ENCODE measurements at places on chromosomes 12 and 14.

- no peak for DNase-seq
Measured at GRCh38 chr12:6638305-6638704, 2.5 kb upstream of the LPAR5 start.

DNA sequence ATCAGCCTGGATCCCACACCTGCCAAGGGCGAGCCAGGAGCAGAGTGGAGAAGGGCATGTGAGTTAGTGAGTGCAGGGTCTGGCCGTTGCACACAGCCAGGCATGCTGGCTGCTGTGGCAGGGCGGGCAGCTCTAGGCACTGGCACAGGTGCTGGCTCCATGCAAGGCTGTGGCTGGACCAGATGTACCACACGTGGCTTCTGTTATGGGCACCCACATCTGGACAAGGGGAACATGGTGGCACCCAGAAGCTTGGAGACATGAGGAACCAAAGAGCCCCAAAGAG lies 20.1 kb downstream of the SERPINA3 start:
- DNase-seq = no peak

GRCh38 chr12:65392491-65392890 lies 114.0 kb downstream of the MSRB3 start:
- DNase-seq = no peak

GRCh38 chr12:29970501-29970900 lies 186.8 kb upstream of the TMTC1 start:
- DNase-seq = no peak

GRCh38 chr12:121578230-121579189 lies 2.3 kb downstream of the KDM2B start:
- DNase-seq = no peak

GRCh38 chr14:66493750-66494149 lies 7.6 kb downstream of the CCDC196 start:
- DNase-seq = no peak

GRCh38 chr12:110907583-110907982 lies 12.8 kb downstream of the MYL2 start:
- DNase-seq = no peak

GRCh38 chr12:3727354-3727753 lies 25.6 kb downstream of the CRACR2A start:
- no peak for DNase-seq

GRCh38 chr12:52929538-52929937 lies 19.4 kb upstream of the KRT18 start:
- DNase-seq = no peak

DNA sequence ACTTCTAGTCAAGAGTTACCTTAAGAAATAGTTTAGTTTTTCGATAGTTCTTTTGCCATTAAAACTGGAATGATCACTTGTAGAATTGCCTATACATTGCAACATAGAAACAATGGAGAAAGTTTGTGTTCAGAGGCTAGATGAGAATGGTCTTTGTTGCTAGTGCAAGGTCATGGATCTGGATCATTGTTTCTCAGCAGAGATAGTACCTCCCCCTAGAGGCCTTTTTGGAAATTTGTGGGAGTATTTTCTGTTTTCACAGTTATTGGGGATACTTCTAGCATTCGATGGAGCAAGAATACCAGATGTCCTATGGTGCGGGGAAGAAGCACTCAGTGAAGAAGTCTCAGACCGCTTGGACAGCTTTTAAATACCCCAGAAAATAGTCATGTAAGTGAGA lies 138.8 kb upstream of the HMGA2 start:
- no peak for DNase-seq

DNA sequence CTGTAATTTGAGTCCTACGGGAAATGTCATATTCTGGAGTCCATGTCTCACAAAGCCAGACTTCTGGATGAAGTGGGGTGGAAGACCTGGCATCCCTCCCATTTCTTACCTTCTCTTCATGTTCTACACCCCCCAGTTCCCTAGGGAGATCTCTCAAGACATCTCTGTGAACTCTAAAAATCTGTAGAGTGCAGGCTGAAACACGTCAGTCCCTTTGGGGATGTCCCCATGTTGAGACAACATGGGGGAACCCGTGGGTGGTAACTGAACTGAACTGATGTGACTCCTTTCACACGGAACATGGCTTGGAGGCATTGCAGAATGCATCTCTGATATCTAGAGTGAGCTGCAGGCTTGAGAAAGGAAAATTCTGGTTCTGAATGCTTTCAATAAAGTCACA lies 15.2 kb downstream of the SERPINA12 start:
- no peak for DNase-seq

- no peak for DNase-seq
Measured at GRCh38 chr14:34059925-34060650, 109.2 kb upstream of the EGLN3 start.

DNA sequence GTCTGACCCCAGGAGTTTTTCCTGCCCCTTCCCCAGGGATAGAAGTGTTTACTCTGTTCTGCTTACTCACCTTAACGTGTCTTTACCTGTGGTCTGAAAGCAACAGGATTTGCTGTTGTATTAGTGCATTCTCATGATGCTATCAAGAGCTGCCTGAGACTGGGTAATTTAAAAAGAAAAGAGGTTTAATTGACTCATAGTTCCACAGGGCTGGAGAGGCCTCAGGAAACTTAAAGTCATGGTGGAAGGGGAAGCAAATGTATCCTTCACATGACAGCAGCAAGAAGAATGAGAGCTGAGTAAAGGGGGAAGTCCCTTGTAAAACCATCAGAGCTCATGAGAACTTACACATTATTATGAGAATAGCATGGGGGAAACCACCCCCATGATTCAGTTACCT lies 240.4 kb downstream of the SNAPC1 start:
- DNase-seq = no peak

- no peak for DNase-seq
Measured at GRCh38 chr12:28242129-28242495, 51.9 kb downstream of the CCDC91 start.

DNA sequence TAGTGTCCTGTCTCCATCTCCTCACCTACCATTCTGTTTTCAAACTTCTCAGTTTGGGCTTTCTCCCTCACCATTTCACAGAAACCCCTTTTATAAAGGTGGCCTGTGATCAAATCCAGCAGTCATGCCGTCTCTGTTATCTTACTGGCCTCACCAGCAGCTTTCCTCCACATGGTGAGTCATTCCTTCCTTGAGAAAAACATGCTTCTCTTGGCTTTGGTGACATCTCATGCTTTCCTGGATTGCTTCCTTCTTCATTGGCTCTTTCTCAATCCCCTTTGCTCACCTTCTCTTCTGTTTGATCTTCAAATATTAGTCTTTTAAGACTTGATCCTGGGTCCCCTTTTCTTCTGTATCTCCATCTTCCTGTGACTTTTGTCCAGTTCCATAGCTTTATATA lies 164.9 kb downstream of the ANO4 start:
- DNase-seq = no peak

DNA sequence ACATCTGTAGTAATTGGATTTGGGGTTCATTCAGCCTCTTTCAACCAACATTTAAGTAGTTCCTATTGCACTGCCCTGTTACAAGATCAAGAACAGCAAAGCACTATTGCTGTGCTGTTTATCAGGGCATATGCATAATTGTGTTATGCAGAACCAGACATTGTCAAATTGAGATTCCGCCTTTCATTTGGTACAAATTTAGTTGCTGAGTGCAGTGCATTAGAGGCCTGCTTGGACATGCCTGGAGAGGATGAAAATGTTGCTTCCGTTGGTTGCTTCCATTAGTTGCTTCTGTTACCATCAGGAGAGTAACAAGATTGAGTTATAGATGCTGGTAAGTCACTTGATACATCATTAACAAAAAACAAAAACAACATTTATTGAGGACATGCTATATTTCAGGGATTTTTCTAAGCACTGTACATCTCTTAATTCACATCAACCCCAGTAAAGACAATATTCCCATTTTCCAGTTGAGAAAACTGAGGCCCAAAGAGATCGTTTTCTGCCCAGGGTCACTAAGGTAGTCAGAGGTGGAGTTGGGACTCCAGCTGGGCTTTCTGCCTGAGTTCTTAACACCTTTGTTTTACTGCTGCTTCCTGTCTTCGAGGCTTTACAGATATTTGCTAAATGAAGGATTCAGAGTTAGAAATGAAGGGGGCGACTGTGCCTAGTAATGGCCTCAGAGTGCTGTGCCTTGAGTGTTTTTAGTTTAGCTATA lies 79.3 kb downstream of the PPP2R5C start:
- DNase-seq = no peak

- DNase-seq = no peak
Measured at GRCh38 chr12:6962285-6963015, 8.0 kb downstream of the PHB2 start.

- no peak for DNase-seq
Measured at GRCh38 chr12:131939007-131939406, 9.9 kb downstream of the PUS1 start.

- DNase-seq = no peak
Measured at GRCh38 chr12:75599061-75599460, 87.7 kb upstream of the KRR1 start.

DNA sequence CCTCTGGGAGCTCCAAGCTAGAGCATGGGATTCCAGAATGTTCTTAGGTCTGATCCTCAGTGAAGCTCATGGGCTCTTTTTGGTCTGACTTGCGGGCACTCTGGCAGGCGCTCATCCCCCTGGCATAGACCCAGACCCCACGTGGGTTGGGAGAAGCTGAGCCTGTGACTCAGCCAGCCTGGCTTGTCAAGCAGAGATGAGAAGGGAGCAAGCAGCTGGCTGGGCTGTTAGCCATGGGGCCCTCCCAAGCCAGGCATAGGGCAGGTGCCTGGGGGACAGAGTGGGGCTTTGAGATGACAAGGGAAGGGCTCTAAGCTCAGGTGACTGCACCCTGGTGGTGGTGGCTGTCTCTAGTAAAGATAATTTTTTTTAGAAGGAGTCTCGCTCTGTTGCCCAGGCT lies 80.3 kb upstream of the NOS1 start:
- no peak for DNase-seq

GRCh38 chr12:4911316-4911994 lies 1.8 kb downstream of the KCNA1 start:
- no peak for DNase-seq

GRCh38 chr14:29643433-29644211 lies 284.0 kb downstream of the PRKD1 start:
- DNase-seq = no peak

DNA sequence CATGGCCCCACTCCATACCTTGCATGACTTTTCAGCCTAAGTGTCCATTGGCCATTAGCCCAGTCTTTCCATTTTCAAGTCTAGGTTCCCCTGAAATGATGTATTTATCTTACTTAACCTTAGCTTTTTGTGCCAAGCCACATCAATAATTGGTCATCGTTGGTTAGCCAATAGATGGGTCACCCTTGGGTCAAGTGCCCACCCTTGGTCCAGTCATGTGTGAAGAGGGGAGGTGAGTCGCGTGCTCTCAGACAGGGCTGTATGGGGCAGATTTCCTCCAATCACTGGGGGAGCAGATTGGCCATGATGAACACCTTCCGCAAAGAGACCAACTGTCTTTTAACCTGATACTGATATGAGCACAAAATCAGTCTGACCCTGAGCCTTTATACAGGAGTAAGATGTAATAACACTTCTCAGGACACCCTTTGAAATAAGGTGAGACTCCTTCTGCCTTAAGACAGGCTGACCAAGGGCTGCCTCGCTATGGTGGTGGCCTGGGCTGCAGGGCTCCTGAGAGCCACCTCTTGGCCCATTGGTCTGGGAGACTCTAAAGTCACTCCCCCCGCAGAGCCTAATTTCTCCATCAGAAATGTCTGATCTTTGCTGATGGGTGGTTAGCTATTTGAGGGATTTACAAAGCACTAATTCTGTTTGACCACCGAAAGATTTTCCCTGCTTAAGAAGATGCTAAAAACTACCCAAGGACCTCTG lies 143.2 kb downstream of the ZFP36L1 start:
- no peak for DNase-seq

GRCh38 chr14:61472011-61472672 lies 150.8 kb downstream of the PRKCH start:
- no peak for DNase-seq

DNA sequence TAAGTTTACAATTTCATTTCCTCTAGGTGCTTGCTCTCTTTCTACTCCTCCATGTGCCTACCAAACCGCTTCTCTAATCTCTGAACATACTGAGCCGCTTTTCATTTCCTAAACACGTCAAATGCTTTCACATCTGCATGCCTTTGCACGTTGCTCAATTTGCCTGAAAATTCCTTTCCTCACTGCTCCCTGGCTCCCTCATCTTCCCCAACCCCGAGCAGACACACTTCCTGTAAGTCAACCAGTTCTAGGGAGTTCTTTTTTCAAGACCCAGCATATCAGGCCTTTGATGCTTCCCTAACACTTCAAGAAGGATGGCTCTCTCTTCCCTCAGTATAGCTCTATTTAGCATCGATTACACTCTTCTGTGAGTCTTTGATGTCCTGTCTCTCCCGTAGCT lies 50.3 kb downstream of the LMO3 start:
- no peak for DNase-seq

GRCh38 chr12:66596199-66596598 lies 82.7 kb downstream of the GRIP1 start:
- no peak for DNase-seq

DNA sequence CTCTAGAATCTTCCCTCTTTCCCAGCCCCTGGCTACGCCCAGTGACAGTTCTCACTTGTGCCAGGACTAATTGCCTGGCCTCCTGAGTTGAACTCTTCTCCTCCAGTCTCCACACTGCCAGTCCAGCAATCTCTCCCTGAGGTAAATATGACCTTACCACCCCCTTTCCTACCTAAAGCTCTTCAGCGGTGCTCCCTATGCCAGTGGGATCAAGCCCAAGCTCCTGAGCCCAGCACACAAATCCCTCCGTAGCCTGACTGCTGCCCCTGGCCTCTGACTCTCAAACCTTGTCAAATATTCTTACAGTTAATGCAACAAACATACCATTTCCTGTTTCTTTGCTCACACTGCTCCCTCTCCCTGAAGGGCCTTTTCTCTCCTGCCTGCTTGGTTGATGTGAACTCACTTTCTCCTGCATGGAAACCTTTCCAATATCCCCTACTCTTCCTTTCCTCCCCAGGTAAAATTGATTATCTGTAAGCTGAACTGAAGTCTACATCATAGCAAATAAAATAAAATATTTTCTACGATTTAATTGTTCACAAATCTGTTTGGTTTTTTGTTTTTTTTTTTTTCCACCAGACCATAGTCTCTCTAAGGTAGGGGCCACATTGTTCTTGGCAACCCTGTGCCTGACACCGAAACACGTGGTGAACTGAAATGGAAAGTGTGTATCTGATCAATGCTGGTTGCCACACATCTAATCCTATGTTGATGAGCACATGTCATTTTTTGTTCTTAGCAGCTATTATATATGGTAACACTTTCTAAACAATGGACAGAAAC lies 147.5 kb downstream of the SLC38A6 start:
- no peak for DNase-seq

GRCh38 chr12:103249607-103250006 lies 246.2 kb downstream of the C12orf42 start:
- no peak for DNase-seq

GRCh38 chr12:2076196-2076570 lies 23.4 kb downstream of the CACNA1C start:
- DNase-seq = no peak

GRCh38 chr12:54629925-54630324 lies 4.8 kb downstream of the LACRT start:
- no peak for DNase-seq

Data from esophagus squamous epithelium (tissue), 5 donors.